ENCODE measurements at places on chromosomes 6 and 20.

- DNase-seq, result no peak
Measured at GRCh38 chr6:143059663-143060353, 881 bp upstream of the AIG1 start.

DNA sequence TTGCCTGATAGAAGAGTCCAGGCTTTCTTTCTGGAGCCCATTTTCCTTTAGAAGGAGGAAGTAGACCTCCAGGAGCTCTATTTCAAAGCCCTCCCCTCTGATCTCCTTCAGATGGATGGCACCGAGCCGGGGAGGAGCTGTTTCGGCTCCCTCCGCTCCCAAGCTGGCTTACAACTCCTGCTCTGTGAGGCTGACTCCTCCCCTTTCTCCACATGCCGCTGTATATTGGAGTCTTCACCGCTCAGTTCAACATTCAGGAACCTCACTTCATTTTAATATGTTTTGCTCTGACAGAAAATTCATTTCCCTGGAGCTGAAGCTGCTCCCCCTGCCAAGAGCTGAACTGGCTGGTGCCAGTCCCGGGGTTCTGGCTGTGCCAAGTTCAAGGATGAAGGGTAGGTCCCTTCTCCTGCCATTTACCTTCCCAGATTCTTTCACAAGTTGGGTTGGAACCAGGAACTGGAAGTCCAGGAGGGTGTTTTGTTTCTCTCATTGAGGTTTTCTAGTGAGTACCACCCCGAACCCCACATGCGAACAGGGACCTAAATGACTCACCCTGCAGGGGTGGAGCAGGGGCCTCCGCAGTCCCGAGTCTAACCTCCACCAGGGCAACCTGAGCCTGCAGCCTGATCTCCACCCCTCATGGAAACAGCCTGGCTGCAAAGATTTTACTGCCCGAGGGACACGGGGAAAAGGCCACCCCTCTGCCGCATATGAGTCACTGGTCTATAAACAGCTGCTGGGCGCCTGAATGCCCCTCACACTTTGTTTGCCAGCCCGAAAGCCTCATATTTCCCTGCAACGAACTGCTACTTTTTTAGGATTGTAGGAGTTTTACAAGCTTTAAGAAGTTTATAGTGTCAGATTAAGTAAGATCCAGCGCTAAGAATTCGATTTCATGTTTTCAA lies 68.6 kb upstream of the FOXA2 start:
- no peak for DNase-seq

GRCh38 chr6:116545651-116546050 lies at the start of gene TRAPPC3L:
Gene TRAPPC3L (minus strand): TSS chr6:116545684. CDS start chr6:116545514, 170 bp downstream.
- no peak for DNase-seq

GRCh38 chr6:7691675-7692452 lies 34.0 kb upstream of the BMP6 start:
- DNase-seq, result no peak

GRCh38 chr6:157198425-157199279 lies 124.7 kb downstream of the TMEM242 start:
- no peak for DNase-seq

DNA sequence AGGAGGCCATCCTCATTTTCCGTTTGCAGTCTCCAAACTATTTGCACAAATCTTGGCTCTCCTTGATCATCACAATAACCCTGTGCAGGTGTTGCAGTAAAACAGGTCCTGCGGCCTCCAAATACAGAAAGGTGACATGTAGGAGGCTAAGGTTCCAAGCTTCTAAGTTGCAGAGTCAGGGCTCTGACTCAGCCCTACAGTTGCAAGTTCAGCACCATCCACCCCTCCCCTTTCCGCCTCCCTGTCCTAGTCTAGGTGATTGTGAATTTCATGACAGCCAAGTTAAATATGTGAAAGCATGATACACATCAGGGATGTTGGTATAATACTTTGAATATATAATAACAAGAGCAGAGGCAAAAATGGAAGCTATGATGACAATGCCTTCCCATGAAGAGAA lies 317.3 kb upstream of the CDH4 start:
- no peak for DNase-seq

- no peak for DNase-seq
Measured at GRCh38 chr6:158321960-158322359, 9.7 kb downstream of the TULP4 start.

All from activated CD4-positive, CD25-positive, alpha-beta regulatory T cell (primary cell).